ENCODE measurements at places on chromosomes 4 and X. TPM values are rescaled to one million over a fixed set of nuclear protein-coding genes. Genes with fewer than 3 reads are reported as not detected.

Gene GABRQ
- total RNA-seq = not detected

DNA sequence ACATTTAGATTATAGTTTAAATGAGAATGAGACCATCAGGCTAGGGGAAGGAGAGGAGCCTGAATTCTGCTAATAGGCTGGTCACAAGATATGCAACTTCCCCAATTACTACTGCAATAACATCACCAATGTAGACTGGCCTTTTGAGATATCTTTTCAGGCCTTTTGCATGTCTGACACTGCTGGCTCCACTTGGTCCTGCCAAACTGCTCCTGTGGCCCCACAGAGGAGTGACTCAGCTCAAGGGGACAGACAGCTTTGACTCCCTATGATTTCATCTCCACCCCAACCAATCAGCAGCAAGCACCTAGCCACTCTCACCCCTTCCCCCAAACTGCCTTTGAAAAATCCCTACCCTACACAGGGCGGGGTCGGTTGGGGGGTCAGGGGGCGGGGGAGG is 22.8 kb downstream of the GPRIN3 start:
- no peak for DNase-seq

DNA sequence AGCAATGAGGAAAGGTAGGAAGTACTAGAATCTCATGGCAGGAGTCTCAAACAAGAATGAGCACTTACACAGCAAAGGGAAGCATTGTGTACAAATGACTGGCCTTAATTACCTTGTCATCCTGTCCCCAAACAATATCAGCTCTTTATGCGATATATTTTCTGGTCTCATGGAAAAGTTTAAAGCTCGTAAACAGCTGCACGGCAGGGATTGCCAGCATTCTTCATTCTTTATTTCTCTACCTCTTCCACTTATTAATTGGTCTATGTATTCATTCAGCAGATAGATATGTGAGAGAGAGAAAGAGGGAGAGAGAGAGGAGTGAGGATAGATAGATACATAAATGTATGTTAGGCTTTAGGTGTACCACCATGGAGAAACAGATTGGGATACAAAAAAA is 155.8 kb upstream of the FAT4 start:
- no peak for DNase-seq

DNA sequence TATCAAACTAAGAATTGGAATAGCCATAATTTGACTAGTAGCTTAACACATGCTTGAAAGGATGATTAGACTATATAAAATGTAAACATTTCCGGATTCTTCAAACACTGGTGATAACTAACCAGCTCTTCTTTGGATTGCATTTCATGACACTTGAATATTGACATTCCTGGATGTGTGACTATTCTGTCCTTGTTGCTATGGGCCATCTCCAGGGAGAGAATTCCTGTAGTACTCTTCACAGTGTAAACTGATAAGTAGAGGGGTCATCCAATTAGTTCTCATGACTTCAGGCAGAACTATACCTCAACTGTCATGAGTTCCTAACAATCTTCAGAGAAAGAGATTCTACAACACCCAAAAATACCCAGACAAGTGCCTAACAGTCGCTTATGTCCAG is 1026.7 kb upstream of the TENM3 start:
- DNase-seq = no peak

GRCh38 chrX:143437439-143437838 is 79.8 kb downstream of the SPANXN3 start:
- DNase-seq = no peak

DNA sequence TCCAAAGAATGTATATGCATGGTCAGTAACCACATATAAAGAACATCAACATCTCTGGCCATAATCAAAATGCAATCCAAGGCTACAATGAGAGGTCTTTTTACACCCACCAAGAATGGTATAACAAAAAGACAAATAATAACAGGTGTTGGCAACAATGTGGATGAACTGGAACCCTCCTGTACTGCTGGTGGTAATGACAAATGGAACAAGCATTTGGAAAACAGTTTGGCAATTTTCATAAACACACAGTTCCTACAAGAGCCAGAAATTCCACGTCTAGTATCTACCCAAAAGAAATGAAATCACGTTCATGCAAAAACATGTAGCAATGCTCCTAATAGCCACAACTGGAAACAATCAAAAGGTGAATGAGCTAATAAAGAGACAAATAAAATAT is 11.7 kb downstream of the UGT2B4 start:
- no peak for DNase-seq
